NCI-H510A (cell line): ENCODE measurements at places on chromosomes 3 and 15.
A peak's percentile ranks its signal among the peaks of the same experiment; 100 is the strongest.

DNA sequence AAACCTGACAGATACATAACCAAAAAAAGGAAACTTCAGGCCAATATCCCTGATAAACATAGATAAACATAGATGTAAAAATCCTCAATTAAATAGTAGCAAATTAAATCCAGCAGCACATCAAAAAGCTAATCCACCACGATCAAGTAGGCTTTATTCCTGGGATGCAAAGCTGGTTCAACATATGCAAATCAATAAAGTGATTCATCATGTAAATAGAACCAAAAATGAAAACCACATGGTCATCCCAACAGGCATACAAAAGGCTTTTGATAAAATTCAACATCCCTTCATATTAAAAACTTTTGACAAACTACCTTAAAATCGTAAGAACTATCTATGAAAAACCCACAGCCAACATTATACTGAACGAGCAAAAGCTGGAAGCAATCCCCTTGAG lies 882.2 kb downstream of the NTRK3 start:
- DNase-seq: no peak

GRCh38 chr15:40463886-40464545 lies 6.8 kb upstream of the CHST14 start:
- no peak for DNase-seq

- no peak for DNase-seq
Observed at GRCh38 chr3:115921711-115922110, 298.4 kb downstream of the GAP43 start.

DNA sequence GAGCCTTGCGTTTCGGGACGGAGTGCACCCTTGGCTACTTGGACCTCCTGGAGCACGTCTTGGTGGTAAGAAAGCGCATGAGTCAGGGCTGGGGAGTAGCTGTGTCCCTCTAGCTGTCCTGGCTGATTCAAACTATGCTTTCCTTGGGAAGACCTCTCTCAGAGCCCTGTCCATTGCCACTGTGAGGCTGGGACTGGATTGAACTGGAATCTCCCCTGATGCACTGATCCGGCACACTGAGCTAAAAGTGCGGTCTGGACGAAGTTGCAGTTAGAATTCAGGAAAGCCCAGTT lies 232.6 kb upstream of the TPM1 start:
- DNase-seq: no peak

- no peak for DNase-seq
Observed at GRCh38 chr15:60557191-60557618, 78.3 kb upstream of the ICE2 start.

- DNase-seq: no peak
Observed at GRCh38 chr3:142563496-142563997, 15.0 kb downstream of the ATR start.

DNA sequence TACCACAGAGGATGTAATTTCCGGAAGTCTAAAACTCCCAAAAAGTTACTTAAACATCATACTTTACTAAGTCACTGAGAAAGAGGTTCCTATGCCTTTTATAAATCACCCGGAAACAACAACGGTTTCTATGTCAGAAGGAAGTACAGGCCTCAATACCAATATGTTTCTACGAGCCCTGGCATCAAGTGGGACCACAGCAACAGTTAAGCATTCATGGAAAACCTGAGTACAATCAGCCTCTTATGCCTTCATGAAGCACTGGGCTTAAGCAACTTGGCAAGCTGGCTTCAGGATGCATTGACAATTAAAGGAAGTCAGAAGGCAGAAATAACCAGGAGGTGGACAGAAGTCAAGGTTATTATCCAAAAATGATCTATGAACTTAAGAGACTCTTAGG lies 19.1 kb upstream of the B3GNT5 start:
- DNase-seq: no peak

DNA sequence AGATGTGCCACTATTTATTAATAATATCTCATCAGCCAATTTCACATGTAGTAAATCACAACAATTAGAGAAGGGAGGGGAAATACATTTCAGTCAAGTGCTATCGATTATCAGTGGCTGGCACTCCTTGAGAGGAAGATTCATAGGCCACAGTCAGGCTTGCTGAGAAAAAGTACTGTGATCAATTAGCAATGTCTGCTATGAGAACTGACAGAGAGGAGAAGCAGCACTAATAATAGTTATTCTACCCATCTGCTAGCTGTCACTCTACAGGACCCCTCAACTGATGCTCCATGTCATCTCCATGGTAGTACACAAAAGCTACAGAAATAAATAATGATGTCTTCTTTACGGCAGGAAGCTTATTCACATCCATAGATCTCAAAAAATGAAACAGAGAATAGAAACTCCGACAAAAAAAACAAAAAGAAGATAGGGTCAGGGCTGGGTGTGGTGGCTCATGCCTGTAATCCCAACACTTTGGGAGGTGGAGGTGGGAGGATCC lies 351.3 kb downstream of the FOXP1 start:
- DNase-seq: no peak

DNA sequence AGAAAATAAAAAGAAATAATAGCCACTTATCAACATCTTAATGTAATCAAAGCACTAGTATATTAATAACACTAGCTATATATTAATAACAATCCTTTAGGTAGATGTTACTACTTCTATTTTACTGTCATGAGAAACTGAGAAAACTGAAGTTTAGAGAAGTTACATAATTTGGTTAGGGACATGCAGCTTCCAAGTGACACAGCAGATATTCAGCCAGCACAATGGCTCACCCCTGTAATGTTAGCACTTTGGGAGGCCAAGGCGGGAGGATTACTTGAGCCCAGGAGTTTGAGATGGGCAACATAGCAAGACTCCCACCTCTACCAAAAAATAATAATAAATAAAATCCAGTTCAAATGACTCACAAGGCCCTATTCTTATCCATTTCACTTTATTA lies 1.9 kb upstream of the UBR1 start:
- no peak for DNase-seq

GRCh38 chr3:113536627-113537101 lies 4.3 kb downstream of the SIDT1 start:
- DNase-seq: no peak

GRCh38 chr3:9951962-9952805 lies at the start of gene PRRT3:
TSS of gene PRRT3 (minus strand) at chr3:9952408. CDS start at chr3:9950115, 2,293 bp downstream.
- no peak for DNase-seq

- no peak for DNase-seq
Observed at GRCh38 chr3:156109989-156110388, 10.4 kb upstream of the KCNAB1 start.

- peak; percentile 72 for DNase-seq
Observed at GRCh38 chr3:129690406-129690805, 83.9 kb upstream of the PLXND1 start.
